ENCODE measurements at places on chromosomes 2 and 18. TPM values are rescaled to one million over a fixed set of nuclear protein-coding genes. Genes with fewer than 3 reads are reported as not detected.

The SERPINB2 gene
- not detected for total RNA-seq

The SKOR2 gene
- not detected for total RNA-seq

The SAP130 gene
- total RNA-seq = 8.6 TPM

The TMEM198 gene
- 1.3 TPM for total RNA-seq

The SERPINB4 gene
- not detected for total RNA-seq

The MYOM1 gene
- 0.76 TPM for total RNA-seq

The RNF125 gene
- total RNA-seq = 0.76 TPM

The CXCR1 gene
- total RNA-seq = not detected

The DSG2 gene
- 5.4 TPM for total RNA-seq

The MFSD6 gene
- 8.9 TPM for total RNA-seq

The GALR1 gene
- not detected for total RNA-seq

The FSHR gene
- 0.11 TPM for total RNA-seq

The CYP27A1 gene
- total RNA-seq = 54.0 TPM

The TNS1 gene
- 102 TPM for total RNA-seq

The SP140 gene
- 0.26 TPM for total RNA-seq

The CTAGE1 gene
- total RNA-seq = not detected

The UGT1A6 gene
- not detected for total RNA-seq

The SNED1 gene
- 52.8 TPM for total RNA-seq

The SCG2 gene
- 6.8 TPM for total RNA-seq

Data from articular chondrocyte of knee joint (primary cell).